Adipose tissue (tissue), 3 donors: ENCODE measurements at places on chromosomes 3 and 15. TPM values are rescaled to one million over a fixed set of nuclear protein-coding genes. Genes with fewer than 3 reads are reported as not detected.

Gene STRIT1
- not detected for polyA plus RNA-seq

Gene CASR
- polyA plus RNA-seq: under 0.01 TPM

Gene GNAI2
- polyA plus RNA-seq: 242 TPM

Gene CNTN3
- polyA plus RNA-seq: 0.45 TPM

Gene SPSB4
- 12.4 TPM for polyA plus RNA-seq

Gene PAQR5
- 0.11 TPM for polyA plus RNA-seq

Gene THSD4
- polyA plus RNA-seq: 3.1 TPM

Gene SLITRK3
- polyA plus RNA-seq: not detected

Gene RASGRF1
- polyA plus RNA-seq: 0.79 TPM

Gene CD86
- polyA plus RNA-seq: 0.53 TPM

Gene ZBED2
- not detected for polyA plus RNA-seq

Gene IL17RD
- polyA plus RNA-seq: 0.85 TPM

Gene GRK7
- 0.03 TPM for polyA plus RNA-seq

Gene GALNT15
- polyA plus RNA-seq: 60.7 TPM

Gene TRIM42
- not detected for polyA plus RNA-seq

Gene REC114
- polyA plus RNA-seq: not detected

Gene MYO5C
- 14.5 TPM for polyA plus RNA-seq

Gene CHST2
- 0.94 TPM for polyA plus RNA-seq

Gene CHRM5
- not detected for polyA plus RNA-seq

Gene FBXO40
- 0.07 TPM for polyA plus RNA-seq

Gene IL5RA
- 0.07 TPM for polyA plus RNA-seq

Gene SERINC4
- 0.79 TPM for polyA plus RNA-seq

Gene AP3B2
- 0.67 TPM for polyA plus RNA-seq

Gene GATM
- 692 TPM for polyA plus RNA-seq

Gene CYP1A2
- polyA plus RNA-seq: 0.07 TPM

Gene ANKRD34C
- polyA plus RNA-seq: 0.01 TPM

Gene CLRN1
- polyA plus RNA-seq: not detected

Gene HCN4
- polyA plus RNA-seq: 0.05 TPM

Gene GNAT1
- 0.13 TPM for polyA plus RNA-seq

Gene SLC38A3
- not detected for polyA plus RNA-seq

Gene NMD3
- polyA plus RNA-seq: 37.0 TPM

Gene TRAT1
- 0.13 TPM for polyA plus RNA-seq

Gene RARB
- 4.7 TPM for polyA plus RNA-seq

Gene ALDH1L1
- 262 TPM for polyA plus RNA-seq

Gene FANCD2OS
- not detected for polyA plus RNA-seq

Gene SMCO1
- polyA plus RNA-seq: not detected

Gene GOLGA8G
- not detected for polyA plus RNA-seq

Gene AADAC
- polyA plus RNA-seq: 3.4 TPM

Gene FGD5
- polyA plus RNA-seq: 3.4 TPM
